ENCODE measurements at places on chromosomes 4 and X. TPM values are rescaled to one million over a fixed set of nuclear protein-coding genes. Genes with fewer than 3 reads are reported as not detected.

DNA sequence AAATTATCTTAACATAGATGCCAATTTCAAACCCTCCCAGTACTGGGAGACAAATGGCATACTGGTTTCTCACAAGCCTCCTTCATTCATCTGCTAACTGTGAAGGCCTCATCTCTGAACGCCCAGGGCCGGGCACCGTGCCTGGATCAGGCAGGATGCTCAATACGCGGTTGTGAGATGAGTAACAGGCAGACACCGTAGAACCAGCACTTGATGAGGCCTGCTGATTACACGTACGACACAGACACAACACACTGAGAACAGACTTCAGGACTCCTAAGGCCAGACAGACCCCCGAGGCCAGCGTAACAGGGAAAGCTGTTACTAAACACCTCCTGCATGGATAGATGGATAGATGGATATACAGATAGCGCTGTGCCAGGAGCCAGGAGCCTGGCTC lies 154.6 kb downstream of the AFAP1 start:
- peak; percentile 33 for DNase-seq
- H3K4me1 ChIP-seq, result peaks cover 21% of the 10 kb centered on the region
- H3K27me3 ChIP-seq, result no peaks in the 10 kb centered on the region
- H3K4me3 ChIP-seq, result no peak overlapping the region
- H3K27ac ChIP-seq, result no peak overlapping the region

DNA sequence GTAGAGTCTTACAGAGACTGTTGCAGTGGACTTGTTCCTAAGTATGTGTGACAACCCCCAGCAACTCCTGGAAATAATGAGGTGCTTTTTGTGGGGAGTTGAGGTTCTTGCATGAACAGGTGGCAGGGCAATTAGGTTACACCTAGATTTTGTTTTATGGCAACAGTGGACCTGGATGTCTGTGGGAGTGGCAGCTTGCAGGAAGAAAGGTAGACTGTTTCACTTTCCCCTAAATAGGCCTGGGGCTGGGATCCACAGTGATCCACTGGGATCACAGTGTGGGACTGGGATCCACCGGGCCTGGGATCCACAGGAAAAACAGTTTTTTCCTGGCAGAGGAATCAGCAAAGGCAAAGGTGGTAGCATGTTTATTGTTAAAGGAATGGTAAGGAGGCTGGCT lies 18.3 kb upstream of the USP9X start:
- peaks cover 7% of the 10 kb centered on the region for H3K4me1 ChIP-seq
- no peaks in the 10 kb centered on the region for H3K36me3 ChIP-seq
- H3K27me3 ChIP-seq, result no peaks in the 10 kb centered on the region
- DNase-seq, result no peak
- no peak overlapping the region for H3K27ac ChIP-seq

Gene ADAMTS3
- 0.43 TPM for total RNA-seq

GRCh38 chr4:6799091-6799490 lies 16.6 kb downstream of the KIAA0232 start:
- H3K4me3 ChIP-seq, result no peak overlapping the region
- H3K27me3 ChIP-seq, result no peaks in the 10 kb centered on the region
- no peaks in the 10 kb centered on the region for H3K36me3 ChIP-seq
- no peak for DNase-seq
- peaks cover 24% of the 10 kb centered on the region for H3K4me1 ChIP-seq

- no peaks in the 10 kb centered on the region for H3K36me3 ChIP-seq
- H3K27me3 ChIP-seq, result no peaks in the 10 kb centered on the region
- H3K4me3 ChIP-seq, result no peak overlapping the region
- no peak for DNase-seq
- no peaks in the 10 kb centered on the region for H3K4me1 ChIP-seq
Observed at GRCh38 chrX:56025872-56026571, 206.1 kb upstream of the KLF8 start.
